ENCODE measurements at places on chromosomes 5 and 9.

DNA sequence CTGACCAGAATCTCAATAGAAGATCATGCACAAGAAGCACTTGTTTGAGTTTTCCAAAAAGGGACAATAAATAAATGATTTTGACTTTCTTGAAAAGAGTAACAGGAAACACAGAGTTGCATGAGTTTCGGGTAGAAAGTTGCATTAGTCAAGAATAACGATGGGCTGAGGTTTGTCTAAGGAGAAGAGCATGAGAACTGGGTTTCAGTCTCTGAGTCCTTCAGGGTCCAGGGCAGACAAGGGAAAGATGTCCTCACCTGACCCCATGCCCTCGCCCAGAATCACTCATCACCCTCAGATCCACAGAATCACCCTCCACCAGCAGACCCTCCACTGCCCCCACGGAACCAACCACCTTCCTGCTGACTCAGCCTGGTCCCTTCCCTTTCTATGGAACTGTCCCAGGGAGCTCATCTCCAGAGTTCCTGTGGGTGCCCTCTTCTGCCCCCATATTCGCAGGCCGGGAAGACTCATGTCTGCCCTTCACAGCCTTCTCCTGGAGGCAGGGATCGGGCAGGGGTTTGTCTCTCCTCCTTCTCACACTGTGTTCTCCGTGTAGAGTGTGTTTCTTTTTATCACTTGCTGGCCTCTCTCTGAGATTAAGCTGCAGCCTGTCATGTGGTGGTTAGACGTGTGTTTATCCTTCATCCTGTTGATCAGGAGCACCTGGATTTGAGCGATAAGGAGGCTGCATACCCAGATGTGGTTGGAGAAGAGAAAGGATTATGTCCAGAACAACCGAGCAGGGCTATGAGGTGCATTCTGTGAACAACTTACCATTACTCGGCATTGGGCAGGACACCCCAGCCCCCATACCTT is 442.6 kb downstream of the MAT2B start:
- no peak for DNase-seq

- DNase-seq = no peak
Measured at GRCh38 chr5:96209829-96210228, 223.2 kb downstream of the PCSK1 start.

GRCh38 chr9:105539452-105539851 is 18.5 kb upstream of the FKTN start:
- DNase-seq = no peak

DNA sequence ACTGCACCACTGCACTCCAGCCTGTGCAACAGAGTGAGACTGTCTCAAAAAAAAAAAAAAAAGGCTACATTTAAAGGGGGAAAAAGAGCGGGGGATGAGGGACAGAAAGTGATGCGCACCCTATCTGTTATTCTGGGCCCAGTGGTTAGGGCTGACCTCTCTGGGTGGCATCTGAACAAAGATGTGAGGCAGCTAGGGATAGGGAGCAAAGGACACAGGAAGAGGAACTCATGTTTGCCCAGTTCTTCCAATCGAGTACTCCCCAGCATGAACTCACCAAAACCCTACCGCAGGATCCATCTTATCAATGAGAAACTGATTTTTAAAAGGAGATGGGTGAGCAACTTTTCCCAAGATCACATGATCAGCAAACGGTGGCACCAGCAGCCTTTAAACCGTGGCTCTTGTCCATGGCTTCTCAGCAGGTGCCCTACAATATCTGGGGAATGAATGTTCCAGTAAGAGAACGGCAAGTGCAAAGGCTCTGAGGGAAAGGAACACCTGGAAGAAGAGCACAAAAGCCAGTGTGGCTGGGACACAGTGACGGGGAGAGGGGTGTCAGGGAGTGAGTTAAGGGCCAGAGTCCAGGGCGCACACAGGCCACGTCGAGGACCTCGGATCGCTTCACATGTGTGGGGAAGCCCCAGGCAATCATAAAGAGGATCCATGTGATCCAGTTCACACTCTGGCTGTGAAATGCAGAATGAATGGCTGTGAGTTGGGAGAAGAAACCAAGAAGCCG is 22.0 kb downstream of the RAPGEF1 start:
- no peak for DNase-seq

DNA sequence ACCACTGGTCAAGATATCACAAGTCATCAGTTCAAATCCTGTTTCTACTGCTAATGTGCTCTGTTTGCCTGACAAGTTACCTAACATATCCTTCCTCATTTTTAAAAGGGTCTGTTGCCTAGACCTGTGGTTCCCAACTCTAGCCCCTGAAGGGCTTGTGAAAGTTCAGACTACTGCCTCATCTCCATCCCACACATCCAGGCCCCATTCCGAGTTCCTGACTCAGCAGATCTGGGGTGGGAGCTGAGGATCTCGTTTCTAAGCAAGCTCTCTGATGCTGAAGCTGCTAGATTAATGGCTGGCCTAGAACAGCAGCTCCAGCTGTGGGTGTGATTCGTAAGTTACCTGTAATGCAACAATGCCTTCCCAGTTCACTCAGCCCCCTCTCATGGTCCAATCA is 32.5 kb downstream of the S1PR3 start:
- no peak for DNase-seq

DNA sequence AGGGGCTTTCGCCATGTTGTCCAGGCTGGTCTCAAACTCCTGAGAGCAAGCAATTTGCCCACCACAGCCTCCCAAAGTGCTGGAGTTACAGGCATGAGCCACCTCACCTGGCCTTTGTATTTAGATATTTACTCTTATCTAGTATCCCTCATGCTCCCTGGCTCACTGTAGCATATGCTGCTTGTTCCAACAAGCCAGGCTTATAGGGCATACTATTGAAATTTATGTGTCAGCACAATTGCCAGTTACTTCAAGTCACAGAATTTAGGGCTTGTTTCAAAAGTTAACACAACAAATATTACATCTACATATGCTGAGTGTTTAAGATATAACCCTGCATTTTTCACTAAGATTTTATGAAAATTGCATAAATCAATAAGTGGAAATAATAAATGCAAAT is 469.2 kb upstream of the ZNF608 start:
- DNase-seq = no peak

GRCh38 chr9:33787839-33788238 is 7.5 kb upstream of the PRSS3 start:
- DNase-seq = no peak

- DNase-seq = peak; percentile 67
Measured at GRCh38 chr9:84121991-84122523, 141.5 kb downstream of the RMI1 start.

DNA sequence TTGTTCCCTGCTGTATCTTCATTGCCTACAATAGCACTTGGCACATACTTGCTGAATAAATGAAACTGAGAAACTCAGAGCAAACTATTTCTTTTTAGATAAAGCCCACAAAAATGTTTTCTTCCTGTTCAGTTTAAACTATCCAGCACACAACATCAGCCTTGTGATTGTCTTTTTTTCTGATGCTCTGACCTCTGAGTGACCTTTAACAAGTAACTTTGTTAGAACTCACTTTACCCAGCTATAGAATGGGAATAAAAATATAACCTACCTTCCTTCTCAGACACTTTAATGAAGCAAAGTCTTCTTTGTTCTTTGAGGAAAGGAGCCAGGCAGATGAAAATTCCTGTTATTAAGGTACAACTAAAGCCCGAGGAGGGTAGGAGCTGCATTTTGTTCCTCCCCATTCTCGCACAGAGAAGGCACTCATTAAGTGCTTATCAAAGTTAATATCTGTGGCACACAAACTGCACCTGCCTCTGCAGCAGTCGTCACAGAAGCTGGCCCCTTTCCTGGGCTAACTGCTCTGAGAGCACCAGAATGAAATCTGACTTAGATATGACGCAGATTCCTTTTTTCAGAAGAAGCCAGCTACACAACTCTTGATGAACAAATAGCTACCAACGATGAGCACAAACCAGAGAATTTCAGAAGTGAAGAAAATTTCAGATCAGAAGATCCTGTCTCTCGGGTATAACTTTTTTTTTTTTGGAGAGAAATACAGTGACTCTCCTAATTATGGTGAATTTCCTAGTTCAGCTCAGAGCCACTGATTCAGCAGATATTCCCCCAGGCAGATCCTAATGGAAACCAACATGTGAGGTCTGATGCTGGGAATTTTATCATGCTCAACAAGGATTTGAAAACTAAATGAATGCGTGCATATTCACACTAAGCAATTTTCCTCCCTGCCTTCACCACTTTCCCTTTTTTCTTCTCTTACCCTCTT is 31.0 kb upstream of the NR3C1 start:
- DNase-seq = no peak

DNA sequence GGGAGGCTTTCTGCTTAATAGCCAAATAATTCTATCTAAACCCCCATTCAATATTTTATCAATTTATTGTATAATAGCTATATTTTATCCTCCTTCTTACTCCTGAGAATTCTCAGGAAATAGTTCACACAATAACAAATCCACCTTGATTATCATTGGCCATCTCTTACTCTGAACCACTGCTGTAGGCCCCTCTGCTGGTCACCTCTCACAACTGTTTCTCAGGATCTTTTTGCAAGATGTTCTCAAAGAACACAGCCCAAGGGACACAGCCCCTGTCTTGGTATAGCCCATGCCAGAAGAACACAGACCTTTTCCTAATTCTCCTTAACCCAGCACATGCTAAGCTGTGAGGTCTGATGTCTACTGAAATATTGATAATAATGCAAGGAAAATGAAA is 74.9 kb upstream of the HTR4 start:
- no peak for DNase-seq

DNA sequence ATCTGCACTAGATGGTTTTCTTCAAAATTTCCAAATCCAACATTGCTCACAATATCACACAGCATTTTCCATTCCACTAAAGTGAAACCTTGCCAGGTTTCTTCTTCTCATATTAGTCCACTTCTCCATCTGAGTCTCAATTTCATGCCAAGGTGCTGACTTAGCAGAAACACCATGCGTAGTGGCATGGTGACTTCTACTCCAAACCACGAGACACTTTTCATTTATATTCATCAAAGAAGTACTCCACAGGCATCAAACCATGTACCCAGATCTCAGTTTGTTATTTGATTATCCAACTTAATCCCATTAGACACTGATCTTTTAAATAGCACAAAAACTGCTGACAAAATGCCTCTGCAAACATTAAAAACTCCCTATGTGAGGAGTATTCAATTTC is 233.4 kb upstream of the ITGA1 start:
- no peak for DNase-seq

GRCh38 chr9:98326459-98327248 is 71.2 kb upstream of the TBC1D2 start:
- no peak for DNase-seq

- DNase-seq = no peak
Measured at GRCh38 chr9:25602400-25603044, 75.7 kb downstream of the TUSC1 start.

GRCh38 chr5:129963359-129963758 is 59.1 kb downstream of the CHSY3 start:
- no peak for DNase-seq

DNA sequence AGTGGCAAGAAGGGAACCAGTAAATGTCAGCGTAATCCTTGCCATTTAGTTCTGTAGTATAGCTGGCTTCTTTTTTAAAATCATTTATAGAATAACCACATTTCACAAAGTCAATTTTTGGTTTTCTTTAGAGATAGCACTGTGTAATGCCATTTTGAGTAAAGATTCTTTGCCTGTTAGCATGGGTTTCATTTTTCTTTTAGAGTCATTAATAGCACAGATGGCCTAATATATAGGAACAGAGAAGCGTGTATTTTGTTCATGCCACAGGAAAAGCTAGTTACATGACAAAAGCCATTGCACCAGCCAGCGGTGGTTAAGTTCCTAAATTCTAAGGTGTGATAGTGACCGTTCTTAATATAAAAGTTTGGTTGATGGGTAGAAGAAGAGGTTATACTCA is 1363.9 kb downstream of the MAT2B start:
- no peak for DNase-seq

- no peak for DNase-seq
Measured at GRCh38 chr9:4116071-4116581, 183.7 kb downstream of the GLIS3 start.

DNA sequence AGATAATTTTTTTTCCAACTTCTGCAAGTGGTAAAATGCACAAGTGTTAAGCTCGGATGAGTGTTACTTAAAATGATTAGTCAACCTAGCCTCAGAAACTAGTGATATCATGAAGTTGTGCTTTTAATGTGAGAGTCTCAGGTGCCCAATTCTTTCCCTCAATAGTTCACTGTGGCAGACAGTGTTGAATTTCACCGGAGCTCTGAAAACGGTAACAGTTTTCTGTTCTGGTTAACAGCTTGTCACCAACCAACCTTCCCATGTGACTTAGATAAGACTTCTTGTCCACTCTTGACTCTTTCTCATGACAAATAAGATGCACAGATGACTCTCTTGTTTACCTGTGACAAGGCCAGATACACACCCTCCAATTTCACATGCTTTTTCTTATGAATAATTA is 125.5 kb downstream of the OSTF1 start:
- no peak for DNase-seq

DNA sequence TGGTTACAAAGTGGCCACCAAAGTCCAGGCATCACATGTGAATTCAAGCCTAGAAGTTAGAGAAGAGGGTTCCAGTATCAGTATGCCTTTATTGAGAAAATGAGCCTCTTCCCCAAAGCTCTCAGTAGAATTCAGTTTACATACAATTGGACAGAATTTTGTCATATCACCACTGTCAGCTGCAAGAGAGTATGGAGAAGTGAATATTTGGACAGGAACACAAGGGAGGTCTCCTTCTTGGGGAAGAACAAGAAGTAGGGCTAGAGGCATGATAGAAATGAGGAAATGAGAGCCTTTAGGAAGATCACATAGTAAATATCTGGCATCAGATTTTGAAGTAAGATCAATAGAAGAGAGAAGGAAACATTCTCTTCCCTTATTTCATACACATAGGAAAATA is 27.8 kb upstream of the VLDLR start:
- no peak for DNase-seq

- no peak for DNase-seq
Measured at GRCh38 chr9:134525070-134525815, 116.4 kb upstream of the COL5A1 start.

GRCh38 chr5:97067296-97067850 is 75.0 kb downstream of the LIX1 start:
- no peak for DNase-seq

DNA sequence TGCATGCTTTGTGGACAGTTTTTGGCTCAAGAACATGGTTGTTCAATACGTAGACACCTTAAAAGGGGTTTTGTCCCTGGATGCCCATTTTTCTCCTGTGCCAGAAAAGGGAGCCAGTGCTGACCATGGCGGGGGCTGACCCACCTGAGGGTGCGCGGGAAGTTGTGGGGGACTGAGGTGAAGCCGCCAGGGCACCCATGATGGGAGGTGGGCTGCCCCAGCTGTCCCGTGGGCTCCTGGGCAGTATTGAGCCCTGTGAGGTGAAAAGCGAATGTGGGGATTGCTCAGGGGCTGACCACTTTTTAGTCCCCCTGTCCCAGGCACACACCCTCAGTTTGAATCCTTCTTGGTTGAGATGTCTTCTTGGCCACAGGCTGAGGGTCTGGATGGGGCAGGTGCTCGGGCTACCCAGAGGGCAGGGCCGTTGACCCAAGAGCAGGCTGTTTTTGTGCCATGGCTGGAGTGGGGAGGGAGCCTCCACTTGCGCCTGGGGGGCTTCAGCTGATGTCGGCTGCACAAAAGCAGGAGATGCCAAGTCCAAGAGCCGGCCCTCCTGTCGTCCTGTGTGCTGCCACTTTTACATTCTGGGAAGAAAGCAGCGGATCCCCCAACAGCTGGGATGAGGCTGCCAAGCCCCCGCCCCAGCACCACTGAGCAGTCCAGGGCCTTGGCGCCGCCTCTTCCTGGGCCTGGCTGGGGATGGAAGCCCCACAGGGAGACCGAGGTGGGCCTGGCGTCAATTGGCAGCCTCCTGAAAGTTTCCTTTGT is 120.1 kb downstream of the WNK2 start:
- no peak for DNase-seq

- no peak for DNase-seq
Measured at GRCh38 chr5:181164076-181164952, 16.9 kb downstream of the OR2V2 start.

Measured in HAP-1 (cell line).